ENCODE measurements at places on chromosomes 11 and 22.

DNA sequence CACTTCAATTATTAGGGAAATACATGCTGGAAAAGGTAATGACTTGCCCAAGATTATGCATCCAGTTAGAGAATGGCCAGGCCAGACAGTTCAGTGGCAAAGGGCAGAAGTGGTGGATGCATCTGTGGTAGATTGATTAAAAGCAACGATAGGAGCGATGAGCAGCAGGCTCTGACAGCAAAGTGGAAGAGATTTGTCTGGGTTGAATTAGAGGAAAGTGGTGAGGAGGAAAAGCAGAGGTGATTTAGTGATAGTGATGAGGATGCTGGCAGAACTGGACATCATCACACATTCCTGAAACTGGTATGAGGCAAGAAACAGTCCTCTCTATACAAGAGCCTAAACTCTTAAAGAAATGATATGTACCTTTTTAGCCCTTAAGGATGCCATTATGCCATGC, 12.5 kb downstream of the HSD17B12 start:
- no peak for DNase-seq

DNA sequence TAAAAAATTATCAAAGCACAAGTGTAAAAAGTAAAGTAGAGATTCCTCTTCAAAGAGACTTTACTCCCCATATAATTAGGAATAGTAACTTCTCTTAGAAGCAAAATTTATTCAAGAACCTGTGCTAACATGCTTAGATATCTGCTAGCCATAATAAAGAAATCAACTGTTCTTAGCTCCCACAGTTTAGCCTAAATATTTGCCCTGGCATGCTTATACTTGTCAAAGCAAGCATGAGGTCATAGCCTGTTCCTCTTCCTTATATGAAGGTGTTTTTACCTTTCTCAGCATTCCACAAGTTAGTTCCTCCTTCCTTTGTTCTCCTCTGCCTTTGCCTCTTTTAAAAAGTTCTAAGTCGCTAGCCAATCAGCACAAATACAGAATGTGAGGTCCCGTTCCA, 30.3 kb downstream of the RIC3 start:
- no peak for DNase-seq

GRCh38 chr22:38097557-38098409, 12.7 kb downstream of the BAIAP2L2 start:
- no peak for DNase-seq

DNA sequence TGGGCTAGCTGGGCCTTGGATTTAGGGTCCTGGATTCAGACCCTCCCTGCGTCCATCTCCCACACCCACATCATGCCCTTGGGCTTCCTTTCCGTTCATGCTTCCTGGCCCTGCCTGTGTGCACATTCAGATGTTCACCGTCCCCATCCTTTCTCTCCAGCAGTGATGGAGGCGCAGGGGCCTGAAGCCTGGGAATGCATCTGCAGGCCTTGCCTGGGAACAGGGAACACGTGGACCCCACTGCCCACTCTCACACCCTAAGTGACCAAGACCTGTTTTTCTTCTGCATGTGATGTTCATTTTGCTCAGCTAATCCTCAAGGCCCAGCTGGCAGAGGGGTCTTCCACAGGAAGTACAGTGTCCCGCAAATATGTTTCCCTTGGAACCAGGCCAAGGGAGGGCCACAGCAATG, 91.6 kb upstream of the PARVA start:
- no peak for DNase-seq

DNA sequence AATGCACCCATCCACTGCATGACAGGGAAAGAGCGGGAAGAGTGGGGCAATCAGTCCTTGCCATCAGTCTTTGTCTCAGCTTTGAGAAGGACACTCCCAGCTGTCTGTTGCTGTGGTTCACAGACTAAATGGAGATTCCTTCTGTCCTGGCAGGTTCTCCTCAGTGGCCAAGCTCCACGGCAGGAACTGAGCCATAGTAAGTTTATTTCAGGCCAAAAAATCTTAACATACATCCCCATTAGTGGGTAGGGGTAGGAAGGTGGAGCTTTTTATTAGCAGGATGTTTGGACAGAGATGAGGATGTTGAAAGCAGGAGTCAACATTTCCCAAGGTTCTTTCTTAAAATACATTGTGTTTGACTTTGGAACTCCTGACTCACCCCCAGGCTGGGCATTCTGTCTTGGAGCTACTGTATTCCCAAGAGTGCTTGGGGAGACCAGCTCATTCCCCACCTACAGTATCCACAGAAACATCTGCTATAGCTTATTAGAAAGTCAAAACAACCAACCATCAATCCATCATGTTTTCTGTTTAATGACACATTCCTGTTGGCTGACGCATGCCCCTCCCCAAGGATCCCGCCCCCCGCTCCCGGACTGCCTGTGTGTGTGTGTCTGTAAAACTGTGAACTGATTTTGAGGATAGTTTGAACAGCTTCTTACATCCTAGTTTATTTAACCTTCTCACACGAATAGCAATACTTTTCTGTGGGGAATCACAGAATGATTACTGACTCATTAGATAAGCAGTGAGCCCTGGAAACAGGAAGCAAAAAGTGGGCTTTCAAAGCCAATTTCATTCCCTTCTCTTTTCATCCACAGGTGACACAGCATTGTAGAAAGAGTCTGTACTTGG, 109.5 kb downstream of the CCDC81 start:
- DNase-seq = no peak

DNA sequence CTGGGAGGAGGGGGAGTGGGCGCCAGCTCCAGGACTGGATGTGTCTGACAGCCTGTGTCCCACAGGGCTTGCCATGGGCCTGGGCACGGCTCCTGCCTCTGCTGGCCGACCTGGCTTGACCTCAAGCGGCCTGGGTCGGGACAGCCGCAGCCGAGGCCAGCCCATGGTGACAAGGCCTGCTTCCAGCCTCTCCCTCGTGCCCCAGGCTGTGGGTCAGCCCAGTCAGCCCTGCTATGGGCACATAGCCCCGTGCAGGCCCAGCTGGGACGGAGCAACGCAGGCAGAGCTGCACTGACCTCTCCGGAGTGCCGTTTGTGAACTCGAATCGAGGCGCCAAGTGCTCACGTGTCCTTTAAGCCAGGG, 17.9 kb downstream of the OSBPL5 start:
- no peak for DNase-seq

DNA sequence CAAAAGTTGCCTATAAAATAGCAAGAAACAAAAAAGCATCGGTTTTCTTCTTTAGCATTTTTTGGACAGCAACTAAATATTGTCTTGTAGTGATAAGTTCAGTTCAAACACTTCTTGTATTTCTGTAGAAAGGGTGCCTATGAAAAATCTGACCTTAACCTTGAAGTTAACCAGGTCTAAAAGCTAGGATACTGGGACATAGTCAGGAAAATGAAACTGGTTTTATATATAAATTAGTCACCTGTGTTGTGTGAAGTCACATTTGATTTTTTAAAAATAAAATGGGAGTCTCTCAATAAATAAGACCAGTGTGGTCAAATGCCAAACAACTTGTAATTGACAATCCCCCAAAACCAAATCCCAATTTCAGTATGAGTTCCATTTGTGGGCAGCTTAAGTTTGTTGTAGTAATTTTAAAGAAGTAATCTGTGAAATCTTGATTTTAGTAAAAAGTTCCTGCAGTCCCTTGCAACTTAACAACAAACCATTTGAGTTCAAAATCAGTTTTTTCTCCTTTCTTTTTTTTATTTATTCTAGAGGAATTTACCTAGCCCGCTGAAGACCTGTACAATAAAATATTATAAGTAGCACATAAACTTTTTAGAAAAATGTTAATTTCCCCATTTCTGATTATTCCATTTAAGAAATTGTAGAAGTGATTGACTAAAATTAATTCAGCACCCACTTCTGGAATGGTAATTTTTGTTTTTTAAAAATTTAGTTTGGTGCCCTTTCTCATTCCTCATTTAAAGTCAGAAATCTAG, 84.5 kb upstream of the PPARA start:
- no peak for DNase-seq
